ENCODE measurements at places on chromosomes 2 and 18. TPM values are rescaled to one million over a fixed set of nuclear protein-coding genes. Genes with fewer than 3 reads are reported as not detected.

GRCh38 chr2:222080141-222080540 lies 218.7 kb downstream of the PAX3 start:
- DNase-seq: no peak

DNA sequence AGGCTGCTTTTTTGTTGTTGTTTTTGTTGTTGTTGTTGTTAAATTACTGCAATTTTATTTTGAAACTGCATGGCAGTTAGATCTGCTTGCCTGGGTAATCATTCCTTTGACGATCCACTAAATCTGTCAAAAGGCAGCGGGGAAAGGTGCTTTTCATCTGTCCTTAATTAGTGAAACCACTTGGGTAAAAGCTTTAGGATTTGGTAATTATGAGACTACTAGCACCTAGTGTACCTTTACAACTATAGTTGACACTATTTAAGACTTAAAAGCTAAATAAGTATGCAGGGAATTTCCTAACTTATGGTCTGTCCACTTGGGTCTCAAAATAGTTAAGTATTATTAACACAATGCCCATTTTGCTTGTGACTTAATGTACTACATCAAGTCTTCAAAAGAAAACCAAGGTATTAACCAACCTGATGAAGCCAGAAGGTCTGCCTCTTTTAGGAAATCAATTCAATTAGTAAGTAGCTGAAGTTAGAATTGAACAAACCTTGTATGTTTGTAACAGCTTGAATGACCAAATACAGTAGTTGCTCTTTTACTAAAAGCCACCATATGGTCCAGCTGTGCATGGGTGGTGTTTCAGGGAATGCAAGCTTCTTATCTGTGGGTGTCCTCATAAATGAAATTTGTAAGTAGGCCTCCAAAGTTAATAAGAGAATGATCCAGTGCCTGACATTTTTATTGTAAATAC lies 44.8 kb downstream of the NAB1 start:
- DNase-seq: no peak

Gene DBI
- 93.6 TPM for total RNA-seq

Gene UGT1A4
- total RNA-seq: not detected

Gene IL37
- not detected for total RNA-seq

GRCh38 chr2:76323381-76323780 lies 612.7 kb upstream of the GCFC2 start:
- DNase-seq: no peak

DNA sequence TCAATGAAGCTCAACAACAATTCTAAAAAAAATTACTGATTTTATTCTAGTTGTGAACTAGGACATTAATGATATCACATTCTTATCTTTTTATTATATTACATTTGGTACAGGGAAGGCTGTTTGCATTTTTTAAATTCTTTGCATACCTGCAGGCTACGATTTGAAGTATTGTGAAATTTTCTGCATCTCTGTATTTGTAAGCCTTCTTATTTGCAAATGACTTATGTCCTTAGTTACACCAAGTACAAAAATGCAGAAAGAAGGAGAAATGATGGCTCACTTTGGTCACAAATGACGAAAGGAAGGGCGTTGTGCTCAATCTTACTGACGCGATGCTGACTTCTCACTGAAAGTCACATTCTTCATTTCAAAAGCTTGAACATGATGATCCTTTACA lies 227.5 kb upstream of the SOX11 start:
- DNase-seq: no peak

Gene EGR4
- total RNA-seq: not detected
